ENCODE measurements at places on chromosomes 5 and 9. TPM values are rescaled to one million over a fixed set of nuclear protein-coding genes. Genes with fewer than 3 reads are reported as not detected.

Gene NR2F1-AS1
- total RNA-seq, result 12.2 TPM

DNA sequence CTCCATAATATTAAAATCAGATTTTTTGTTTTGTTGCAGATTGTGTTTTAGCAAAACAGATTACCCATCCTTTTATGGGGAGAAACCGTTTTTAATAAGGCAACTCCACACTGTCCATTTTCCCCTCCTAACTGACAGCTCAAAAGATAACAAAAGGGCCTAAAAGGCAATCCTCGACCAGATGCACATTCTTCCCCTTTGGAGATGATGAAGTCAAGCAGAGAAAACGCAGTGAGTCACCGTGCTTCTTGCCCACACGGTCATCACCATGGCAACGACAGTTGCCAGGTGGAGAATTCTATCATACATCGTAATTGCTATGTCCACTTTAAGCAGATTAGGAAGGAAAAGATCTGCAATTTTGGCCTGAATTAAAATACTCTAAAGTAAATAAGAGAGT, 96.4 kb downstream of the DIRAS2 start:
- peak; percentile 78 for DNase-seq

DNA sequence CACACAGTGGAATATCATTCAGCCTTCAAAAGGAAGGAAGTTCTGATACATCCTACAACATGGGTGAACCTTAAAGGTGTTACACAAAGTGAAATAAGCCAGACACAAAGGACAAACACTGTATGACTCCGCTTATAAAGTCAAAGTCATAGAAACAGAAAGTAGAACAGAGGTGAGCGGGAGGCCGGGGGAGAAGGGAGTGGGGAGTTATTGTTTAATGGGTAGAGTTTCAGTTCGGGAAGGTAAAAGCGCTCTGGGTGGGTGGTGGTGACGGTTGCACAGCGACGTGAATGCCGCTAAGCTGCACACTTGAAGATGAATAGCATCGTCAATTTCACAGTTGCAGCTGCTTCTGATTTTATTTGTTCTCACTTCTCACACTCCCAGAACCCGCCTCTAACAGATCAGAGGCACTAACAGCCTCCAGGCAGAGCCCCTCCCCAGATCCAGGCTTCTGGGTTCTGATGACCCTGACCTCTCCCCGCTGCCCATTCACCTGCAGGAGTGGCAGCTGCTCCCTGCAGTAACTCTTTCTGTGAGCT, 34.1 kb downstream of the BNIP1 start:
- no peak for DNase-seq

Gene SPINK7
- total RNA-seq, result not detected

DNA sequence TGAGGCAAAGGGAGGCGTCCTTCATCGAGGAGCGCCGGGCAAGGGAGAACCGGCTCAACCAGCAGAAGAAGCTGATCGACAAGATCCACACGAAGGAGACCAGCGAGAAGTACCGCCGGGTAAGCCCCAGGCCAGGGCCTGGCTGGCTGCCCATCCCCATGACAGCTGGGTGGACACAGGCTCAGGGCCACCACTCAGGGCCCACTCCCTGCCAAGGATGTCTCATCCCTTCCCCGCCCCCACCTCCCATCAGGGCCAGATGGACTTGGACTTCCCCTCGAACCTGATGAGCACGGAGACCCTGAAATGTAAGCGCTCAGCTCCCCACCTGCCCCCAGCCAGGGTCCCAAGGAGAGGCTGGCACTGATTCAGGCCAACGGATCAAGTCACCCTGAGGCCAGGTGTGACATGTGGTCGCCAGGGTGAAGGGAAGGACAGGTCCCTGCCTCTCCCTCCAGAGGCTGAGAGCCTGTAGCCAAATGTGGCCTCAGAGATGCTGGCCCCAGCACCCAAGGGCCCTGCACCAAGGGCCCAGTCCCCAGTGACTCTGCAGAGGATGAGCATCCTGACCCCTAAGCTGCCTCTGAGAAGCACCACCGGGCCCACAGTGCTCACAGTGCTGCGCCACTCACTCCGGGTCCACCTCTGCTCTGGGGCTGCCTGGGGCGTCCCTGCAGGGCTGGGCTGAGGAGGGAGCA, 3.1 kb upstream of the RABL6 start:
- DNase-seq, result no peak

Gene SLC6A18
- total RNA-seq, result not detected

DNA sequence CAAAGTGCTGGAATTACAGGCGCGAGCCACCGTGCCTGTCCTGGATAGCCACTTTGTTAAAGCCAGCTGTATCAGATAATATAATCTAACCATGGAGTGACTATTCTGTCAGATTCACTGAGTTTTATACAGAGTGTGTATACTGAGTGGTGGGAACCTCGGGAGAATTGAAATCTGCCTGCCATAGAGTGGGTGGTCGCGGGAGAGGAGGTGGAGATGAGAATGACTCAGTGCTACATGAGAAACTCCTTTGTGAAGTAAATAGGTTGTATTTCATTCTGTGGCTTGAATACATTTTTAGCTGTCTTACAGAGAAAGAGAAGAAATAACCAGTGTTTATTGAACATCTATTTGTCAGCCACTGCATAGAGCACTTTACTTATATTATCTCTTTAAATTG, 26.4 kb downstream of the ATP6V0E1 start:
- peak; percentile 24 for DNase-seq

GRCh38 chr5:80150731-80151130, 105.1 kb downstream of the SERINC5 start:
- DNase-seq, result no peak

- no peak for DNase-seq
Observed at GRCh38 chr5:149079883-149080282, 17.0 kb upstream of the SH3TC2 start.

DNA sequence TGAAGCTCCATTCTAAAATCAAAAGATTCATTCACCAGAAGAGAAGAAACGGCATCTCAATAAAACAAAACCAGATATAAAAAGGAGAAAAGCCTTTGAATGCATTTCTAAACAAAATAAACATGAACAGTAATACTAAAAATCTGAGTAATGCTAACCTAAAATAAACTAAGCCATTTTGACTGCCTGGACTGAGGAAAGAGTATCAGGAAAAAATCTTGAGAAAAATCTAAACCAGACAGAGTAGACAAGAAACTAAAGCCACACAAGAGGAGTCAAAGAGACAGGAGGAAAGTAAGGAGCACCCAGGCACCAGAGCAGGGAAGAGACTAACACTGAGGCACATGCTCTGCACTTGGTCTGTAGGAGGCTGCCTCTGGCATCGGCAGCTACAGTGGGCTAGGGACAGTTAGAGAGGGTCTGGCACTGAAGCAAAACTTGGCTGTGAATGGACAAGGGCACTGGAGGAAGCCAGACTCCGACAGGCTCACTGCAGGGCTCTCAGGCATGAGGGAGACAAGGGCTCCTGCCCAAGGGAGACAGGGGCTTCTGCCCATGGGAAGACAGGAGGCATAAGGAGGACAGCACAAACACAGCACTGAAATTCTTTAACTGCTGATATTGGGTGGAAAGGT, 50.2 kb downstream of the DROSHA start:
- DNase-seq, result no peak

DNA sequence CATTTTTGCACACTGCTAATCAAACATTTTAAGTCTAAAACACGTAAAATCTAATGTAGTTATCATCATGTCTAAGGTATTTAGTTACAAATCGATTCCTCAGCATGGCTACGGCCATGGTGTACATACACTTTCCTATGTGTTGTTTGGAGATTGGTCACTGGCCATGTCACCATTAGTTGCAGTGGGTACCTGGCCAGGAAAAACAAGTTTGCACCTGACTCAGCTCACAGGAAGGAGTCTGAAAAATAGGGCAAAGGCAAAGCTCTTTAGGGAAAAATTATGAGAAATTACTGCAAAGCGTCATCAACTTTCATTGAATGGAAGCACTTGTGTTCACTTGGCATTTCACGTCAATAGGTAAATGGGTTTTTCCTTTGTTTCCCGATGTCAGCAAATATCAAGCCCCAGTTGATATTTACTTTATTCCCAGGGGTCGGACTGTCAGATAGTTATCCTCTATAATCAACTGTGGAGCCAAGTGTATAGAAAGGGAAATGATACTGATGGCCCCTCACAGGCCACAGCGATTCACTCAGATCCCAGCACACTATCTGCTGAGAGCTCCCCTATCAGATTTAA, 626.0 kb upstream of the ADAMTS16 start:
- peak; percentile 81 for DNase-seq

- peak; percentile 96 for DNase-seq
Observed at GRCh38 chr5:16493261-16493660, 27.7 kb upstream of the ZNF622 start.

Measured in mammary epithelial cell (primary cell).